Activated CD4-positive, alpha-beta T cell treated with anti-CD3 and anti-CD28 coated beads, Interleukin-2, amount 10 ng/mL, durations not matched to agents 24 days and 14 days (primary cell): ENCODE measurements at places on chromosomes 4 and X. TPM values are rescaled to one million over a fixed set of nuclear protein-coding genes. Genes with fewer than 3 reads are reported as not detected.
A peak's percentile ranks its signal among the peaks of the same experiment; 100 is the strongest.

GAGE12E gene
- total RNA-seq = not detected in 2 replicates

REPS2 gene
- total RNA-seq = not detected in 2 replicates

TRIML1 gene
- total RNA-seq = not detected in 2 replicates

SHROOM2 gene
- total RNA-seq = not detected in 2 replicates

PASD1 gene
- total RNA-seq = not detected in 2 replicates

CWH43 gene
- total RNA-seq = not detected in 2 replicates

HHIP gene
- total RNA-seq = not detected in 2 replicates

SH2D1A gene
- total RNA-seq = 51.7 and 53.9 TPM in 2 replicates

TLR3 gene
- total RNA-seq = not detected in 2 replicates

MMRN1 gene
- not detected in 2 replicates for total RNA-seq

ADH1A gene
- total RNA-seq = not detected in 2 replicates

DNA sequence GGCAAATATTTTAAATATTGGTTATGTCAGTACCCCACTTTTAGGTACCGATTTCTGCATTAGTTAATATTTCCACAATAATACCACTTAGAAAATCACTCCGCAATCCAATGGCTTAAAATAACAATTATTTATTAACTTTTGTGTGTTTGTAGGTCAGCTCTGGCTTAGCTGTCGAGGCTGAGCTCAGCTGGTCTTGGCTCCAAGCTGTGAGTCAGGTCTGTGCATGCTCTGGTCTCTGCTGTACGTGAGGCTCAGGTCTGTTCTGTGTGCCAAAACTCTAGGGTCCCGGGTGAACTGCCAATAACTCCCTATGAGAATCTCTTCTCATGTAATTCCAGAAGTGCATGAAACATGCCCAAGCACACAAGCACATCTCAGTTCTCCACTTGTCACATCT lies 245.8 kb upstream of the GK2 start:
- DNase-seq = no peak

DNA sequence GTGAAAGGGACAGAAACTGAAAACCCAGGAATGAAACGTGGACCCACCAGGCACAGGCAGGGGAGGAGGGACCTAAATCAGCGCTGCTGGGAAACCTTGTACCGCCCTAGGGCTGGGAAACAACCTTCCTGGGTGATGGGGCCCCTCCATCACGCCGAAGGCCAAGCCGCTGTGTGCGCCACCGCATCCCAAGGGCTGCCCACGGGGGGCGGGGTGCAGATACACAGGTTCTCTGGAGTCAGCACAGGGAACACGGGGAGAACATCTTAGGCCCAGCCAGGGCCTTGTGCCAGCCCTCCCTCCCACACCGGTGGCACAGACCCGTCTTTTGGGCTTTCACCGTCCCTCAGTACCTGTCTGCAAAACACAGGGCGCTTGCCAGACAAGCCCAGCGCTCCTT lies 13.0 kb downstream of the UVSSA start:
- no peak for DNase-seq

GRCh38 chrX:96837808-96838207 lies 45.9 kb upstream of the RPA4 start:
- DNase-seq = no peak

GRCh38 chrX:1610166-1610565 lies 4.7 kb upstream of the ASMT start:
- no peak for DNase-seq

DNA sequence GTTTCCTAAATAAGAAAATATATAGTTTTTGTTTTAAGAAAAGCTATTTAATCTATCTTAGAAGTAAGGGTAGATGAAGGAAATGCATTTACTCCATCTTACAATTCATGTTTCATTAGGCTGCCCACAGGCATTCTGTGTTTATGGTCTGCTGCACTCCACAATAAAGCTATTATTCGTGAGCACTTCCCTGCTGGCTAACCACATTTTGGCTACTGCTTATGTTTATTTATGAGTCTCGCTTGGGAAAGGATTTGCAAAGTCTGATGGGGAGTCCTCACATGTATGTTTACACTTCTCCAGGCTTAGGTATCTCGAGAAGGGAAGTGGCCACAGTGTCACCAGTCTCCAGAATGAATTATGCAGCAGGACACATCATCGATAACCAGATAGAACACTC lies 260.8 kb upstream of the VCX start:
- DNase-seq = no peak

GRCh38 chr4:30792601-30793000 lies 72.4 kb downstream of the PCDH7 start:
- no peak for DNase-seq

DNA sequence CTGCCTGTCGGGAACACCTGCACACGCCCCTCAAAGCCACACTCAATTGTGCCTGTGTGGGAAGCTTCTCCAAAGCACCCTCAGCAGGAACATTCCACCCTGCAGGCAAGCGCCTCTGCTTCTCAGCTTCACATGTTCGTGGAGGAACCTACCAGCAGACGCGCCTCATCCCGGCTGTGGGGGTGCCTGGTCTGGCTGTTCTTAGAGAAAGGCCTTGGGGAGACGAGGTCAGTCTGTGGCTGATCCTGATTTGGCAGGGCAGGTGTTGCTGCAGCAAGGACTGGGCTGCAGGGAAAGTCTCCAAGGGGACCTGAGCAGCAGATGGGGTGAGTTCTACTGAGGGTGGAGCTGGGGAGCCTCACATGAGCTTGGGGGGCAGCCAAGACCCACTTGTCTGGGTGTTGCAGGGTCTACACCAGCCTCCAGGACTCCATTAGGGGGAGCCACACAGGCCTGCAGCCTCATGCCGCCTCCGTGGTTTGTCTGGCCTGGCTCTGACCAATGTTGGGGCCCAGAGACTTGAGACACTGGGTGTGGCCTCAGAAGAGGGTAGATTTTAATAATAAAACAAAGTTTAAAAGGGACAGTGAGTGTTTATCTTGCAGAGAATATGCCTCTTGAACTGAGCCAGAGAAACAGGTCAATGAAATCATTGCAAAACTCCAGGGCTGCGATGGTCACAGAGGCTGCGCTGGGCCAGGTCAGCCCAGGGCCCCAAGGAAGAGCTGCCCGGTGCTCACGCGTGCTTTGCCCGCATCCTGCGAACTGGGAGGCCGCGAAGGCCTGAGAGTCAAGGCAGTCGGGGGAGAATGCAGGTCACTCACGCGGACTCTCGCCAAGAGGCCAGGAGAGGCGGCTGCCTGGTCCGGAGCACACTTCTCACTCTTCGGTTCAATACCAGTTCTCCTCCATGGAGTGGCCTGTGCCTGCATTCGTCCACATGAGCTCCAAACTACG lies 21.1 kb downstream of the RNF212 start:
- no peak for DNase-seq

DNA sequence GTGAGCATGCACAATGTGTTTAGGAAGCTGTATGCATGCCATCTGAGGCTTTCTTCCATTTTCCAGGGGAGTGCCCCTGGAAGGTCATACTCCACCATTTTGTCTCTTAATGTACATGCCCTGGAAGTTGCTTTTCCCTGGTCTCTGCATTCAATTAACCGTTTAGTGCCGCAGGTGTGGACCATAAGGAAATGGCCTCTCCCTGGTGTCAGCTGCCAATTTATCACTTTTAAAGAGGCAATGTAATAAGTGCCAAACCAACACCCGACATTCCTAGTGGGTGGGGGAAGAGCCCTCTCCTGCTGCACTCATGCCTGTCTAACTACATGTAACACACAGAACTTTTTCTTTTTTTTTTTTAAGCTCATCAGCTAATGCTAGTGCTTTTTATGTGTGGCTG lies 7.1 kb upstream of the BST1 start:
- DNase-seq = no peak

DNA sequence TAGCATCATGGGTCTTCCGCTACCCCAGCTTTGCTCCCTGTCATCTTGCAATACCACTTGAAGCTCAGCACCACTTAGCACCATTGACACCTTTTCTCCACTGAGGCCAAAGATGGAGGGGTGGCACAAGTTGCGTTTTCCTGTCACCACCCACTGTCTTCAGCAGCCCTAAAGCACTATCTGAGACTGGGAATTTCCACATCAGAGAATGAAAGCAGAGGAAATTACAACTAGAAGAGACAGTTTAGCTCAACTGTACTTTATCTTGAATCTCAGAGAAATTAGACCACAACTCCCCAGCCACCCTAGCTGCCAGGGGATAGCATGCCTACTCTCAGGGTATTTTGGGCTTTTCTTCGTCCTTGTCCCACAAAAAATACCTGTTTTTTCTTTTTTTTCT lies 111.0 kb downstream of the DDIT4L start:
- no peak for DNase-seq

DNA sequence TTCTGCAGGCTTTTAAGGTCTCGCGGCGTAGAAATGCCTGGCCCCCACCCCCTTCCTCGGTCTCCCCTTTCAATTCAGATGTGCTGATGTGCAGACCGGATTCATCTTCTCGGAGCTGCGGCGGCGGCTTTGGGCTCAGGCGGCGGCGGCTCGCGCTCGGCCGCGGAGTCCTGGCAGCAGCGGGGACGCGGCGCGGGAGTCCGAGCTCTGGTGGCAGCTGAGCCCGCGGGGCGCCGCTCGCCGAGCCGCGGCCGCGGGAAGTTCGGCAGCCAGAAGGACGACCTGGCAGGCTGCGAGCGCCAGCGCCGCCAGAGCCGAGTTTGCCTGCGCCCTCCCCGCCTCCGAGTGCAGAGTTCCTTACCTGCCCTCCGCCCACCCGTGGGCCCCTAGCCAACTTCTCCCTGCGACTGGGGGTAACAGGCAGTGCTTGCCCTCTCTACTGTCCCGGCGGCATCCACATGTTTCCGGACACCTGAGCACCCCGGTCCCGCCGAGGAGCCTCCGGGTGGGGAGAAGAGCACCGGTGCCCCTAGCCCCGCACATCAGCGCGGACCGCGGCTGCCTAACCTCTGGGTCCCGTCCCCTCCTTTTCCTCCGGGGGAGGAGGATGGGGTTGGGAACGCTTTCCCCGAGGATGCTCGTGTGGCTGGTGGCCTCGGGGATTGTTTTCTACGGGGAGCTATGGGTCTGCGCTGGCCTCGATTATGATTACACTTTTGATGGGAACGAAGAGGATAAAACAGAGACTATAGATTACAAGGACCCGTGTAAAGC lies 448 bp downstream of the TLL1 start:
- peak; percentile 55 for DNase-seq

GRCh38 chrX:1592470-1593142 lies 1.2 kb downstream of the AKAP17A start:
- peak; percentile 77 for DNase-seq

- no peak for DNase-seq
Measured at GRCh38 chr4:84803720-84804119, 162.8 kb downstream of the WDFY3 start.

DNA sequence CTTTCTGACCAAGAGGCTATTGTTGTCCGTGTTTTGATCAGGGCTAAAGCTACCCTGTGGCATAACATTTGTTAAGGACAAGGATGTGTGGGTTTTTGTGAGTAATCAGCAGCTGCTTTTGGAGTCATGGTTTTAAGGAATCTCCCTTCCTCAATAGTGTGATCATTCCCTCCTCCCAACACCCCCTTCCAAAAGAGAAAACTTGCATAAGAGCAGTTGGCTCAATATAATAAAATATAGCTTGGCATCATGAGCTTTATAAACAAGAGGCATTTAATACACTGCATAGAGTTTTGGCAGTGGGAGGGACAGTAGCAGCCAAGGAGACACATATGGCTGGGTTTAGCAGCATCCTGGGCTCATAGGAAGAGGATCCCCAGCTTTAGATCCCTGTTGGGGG lies 84.7 kb downstream of the NHS start:
- no peak for DNase-seq

GRCh38 chr4:109125084-109125483 lies 177.4 kb downstream of the COL25A1 start:
- DNase-seq = no peak

- DNase-seq = no peak
Measured at GRCh38 chr4:176453079-176453478, 133.3 kb downstream of the SPCS3 start.

- no peak for DNase-seq
Measured at GRCh38 chrX:19059067-19059466, 63.2 kb downstream of the ADGRG2 start.

DNA sequence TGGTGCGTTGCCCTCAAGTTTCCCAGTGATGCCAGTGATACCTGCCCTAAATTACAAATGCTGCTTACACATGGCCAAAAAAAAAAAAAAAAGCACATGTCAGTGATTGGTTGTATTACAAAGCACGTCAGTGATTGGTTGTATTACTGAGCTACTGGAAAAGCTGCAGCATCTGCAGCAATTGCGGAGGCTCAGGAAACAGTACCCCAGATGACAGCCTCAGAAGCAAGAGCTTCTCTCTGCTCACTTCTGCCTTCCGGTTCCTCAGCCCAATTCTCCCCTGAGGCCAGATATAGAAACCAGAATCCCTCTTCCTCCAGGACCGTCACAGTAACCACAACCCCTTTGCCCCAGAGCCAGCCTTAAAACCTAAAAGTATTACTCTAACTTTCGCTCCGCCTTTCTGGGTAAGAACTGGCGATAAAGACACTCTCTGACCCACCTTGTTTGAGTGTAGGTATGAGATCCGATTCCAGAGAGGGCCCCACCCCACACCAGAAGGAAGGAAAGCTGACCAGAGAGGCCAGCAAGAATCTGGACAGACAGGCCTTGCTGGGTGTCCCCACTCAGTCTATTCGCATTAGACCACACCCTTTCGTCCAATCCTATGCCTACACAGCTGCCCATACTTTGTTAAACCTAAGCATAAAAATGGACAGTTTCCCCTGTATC lies 85.0 kb upstream of the SORBS2 start:
- DNase-seq = no peak

DNA sequence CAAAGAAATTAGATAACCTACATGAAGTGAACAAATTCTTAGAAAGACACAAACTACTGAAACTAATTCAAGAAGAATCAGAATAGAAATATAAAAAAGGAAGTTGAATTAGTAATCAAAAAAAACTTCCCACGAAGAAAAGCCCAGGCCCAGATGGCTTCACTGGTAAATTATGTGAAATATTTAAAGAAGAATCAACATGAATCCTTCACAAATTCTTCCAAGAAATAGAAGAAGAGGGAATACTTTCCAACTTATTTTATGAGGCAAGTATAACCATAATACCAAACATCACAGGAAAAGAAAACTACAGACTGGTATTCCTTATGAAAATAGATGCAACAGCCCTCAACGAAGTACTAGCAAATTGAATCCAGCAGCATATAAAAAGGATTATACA lies 30.7 kb downstream of the MOSPD2 start:
- DNase-seq = no peak

DNA sequence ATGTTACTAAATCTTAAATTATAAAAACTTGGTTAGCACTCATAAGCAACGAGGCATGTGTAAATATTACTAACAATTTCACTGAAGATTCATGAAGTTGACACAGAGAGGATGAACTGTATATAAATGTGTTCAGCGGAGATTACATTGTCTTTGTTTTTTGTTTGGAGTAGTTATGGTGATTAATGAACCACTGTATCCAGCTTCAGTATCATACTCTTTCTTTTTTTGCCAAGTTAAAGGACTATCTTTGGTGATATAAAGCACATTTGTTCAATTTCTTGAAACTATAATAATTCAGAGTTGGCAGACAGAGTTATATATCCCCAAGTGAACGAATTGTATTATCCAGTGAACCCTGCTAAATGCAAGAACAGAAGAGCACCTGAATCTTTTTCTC lies 497.6 kb downstream of the CCSER1 start:
- no peak for DNase-seq

DNA sequence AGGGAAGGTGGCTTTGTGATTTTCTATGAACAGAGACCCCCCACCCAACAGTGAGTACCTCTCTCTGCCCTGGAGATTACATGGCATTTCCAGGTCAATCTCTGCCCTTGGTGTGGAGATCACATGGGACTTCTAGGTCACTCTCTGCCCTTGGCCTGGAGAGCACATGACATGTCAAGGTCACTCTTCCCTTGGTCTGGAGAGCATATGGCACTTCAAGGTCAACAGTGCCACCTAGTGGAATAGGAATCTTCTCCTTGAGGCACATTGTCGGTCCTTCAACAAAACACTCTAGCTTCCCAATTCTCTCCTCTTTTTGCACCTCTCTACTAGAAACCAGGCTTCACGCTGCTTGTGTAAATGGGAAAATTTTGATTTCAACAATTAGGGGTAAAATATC lies 66.2 kb upstream of the TACR3 start:
- DNase-seq = peak; percentile 53
